ENCODE measurements at places on chromosomes 13 and 19. TPM values are rescaled to one million over a fixed set of nuclear protein-coding genes. Genes with fewer than 3 reads are reported as not detected.

ITGBL1 gene
- total RNA-seq = not detected

ZNF69 gene
- total RNA-seq = 11.5 TPM

TPTE2 gene
- not detected for total RNA-seq

PTH2 gene
- not detected for total RNA-seq

KPNA3 gene
- 38.0 TPM for total RNA-seq

KCTD15 gene
- total RNA-seq = 38.4 TPM

CYP2A6 gene
- total RNA-seq = 1.4 TPM

MICOS13 gene
- total RNA-seq = 67.4 TPM

IRGQ gene
- total RNA-seq = 26.7 TPM

PRSS57 gene
- 0.47 TPM for total RNA-seq

RNF17 gene
- not detected for total RNA-seq

C1QTNF9B gene
- not detected for total RNA-seq

PSG11 gene
- total RNA-seq = 1.5 TPM

SMAD9 gene
- total RNA-seq = 4.9 TPM

ZNF576 gene
- total RNA-seq = 12.5 TPM

Measured in motor neuron (in vitro differentiated cells).